Stimulated activated CD8-positive, alpha-beta memory T cell treated with anti-CD3 and anti-CD28 coated beads, Interleukin-15, amount 100 ng/mL, for 4 hours (primary cell): ENCODE measurements at places on chromosomes 1 and 21.

DNA sequence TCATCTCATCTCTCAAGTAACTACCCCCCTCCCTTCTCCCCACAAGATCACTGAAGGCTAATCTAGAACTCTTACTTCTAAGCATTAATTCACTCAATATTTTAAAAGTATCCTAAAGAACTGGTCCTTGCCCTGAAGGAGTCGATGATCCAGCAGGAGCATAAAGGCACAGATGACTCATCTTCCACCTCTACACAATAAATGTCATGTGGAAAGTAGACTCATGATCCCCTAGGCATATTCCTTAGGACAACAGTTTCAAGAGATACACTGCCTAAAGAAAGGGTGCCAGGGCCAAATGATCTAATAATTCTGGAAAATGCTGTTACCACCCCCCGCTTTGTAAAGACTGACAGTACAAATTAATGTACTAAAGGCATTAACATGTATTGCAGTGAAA lies 85.8 kb upstream of the DIRAS3 start:
- DNase-seq = no peak

DNA sequence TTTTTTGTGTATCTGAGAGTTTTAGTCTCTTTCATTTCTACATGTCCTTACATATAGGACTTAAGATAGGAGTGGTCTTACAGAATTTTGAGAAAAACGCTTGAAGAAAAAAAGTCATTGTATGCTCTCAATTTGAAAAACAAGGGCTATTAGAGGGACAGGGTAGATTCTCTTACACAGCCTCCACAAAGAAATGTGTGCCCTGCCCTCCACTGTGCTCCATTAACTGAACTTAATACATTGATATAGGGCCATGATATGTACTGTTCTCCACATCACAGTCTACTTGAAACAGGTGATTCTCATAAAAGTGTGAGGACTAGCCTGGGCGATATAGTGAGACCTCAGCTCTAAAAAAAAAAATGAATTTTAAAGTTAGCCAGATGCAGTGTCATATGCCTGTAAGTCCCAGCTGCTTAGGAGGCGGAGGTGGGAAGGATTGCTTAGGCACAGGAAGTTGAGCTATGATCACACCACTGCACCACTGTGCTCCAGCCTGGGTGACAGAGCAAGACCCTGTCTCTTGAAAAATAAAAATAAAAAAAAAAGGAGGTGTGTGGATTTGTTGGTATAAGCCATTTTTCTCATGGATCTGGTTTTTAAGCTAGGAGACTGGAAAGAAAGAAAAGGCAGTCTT lies 77.0 kb downstream of the HMCN1 start:
- DNase-seq = no peak

DNA sequence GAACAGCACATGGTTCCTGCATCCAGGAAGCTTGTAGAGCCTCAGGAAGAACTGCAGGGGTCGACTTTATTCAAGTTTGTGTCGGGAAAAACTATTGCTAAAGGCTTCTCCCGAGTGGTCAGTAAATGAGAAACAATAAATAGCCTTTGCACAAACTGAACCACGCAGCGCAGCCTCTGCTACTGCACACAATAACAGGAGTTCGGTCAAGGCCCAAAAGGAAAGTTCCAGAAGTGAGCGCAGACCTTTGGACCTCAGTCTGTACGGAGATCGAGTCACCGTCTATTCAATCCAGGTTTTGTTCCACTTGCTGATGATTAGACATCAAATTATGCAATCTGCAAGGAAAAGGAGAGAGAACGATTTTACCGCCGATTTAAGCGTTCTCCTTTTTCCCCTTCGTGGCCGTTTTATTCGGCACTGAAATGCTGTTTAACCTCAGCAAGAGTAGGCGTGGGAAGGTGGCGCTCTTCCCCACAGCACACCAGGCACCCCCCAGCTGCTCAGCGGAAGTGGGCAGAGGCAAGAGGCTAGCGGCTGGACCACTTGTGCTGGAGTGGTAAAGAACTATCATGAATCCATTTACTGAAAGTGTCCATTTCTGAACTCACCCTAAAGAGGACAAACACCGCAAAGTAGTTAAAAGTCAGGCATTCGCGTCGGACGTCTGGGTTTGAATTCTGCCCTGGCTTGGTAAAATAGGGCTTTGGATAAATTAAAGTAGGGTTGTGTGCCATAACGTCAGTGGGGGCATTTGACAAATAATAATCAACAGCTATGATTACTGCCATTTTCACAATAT lies 6.1 kb upstream of the LHX8 start:
- DNase-seq = no peak

DNA sequence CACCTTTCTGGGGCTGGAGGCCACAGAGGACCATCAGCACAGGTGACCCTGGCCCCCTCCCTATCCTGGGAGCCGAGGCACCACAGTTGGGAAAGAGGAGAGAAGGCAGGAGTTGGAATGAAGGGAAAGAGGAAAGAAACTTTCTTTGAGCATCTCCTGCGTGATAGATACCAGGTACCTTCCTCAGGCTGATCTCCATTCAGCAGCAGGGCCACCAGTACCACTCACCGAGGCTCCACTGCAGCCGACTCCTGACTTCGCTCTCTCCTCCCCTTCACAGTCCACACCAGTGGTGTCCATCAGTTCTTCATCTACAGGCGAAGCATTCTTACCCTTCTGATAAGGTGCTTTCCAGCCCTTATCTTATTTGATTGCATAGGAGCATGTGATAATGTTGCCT lies 55.3 kb downstream of the LGR6 start:
- DNase-seq = no peak

GRCh38 chr1:205998457-205999241 lies 4.5 kb downstream of the RAB7B start:
- no peak for DNase-seq

GRCh38 chr1:57167997-57168396 lies 202.2 kb upstream of the C8B start:
- DNase-seq = no peak

DNA sequence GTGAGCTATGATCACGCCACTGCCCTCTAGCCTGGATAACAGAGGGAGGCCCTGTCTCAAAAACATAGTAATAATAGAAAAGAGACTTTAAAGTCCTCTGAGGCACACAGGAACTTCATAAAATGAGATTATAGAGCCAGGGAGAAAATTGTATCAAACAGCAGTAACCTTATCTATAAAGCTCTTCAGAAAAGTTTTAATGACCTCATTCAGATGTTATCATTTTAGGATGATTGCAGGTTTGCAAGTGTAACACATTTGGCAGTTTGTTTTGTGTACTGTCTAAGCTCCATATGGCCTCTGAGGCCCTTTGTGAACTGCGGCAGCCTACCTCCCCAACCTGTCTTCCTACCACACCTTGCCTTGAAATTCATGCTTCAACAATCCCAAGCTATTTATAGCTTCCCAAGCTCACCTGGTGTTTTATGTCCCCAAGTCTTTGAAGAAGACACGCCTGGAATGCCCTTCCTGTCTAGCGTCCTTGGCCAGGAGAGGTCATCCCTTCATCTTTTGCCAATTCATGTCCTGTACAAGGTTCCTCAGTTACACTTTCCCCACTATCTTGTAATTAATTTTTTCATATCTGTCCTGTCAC lies 8.5 kb upstream of the AKNAD1 start:
- no peak for DNase-seq

- no peak for DNase-seq
Observed at GRCh38 chr1:916173-917075, 7.3 kb upstream of the SAMD11 start.

- DNase-seq = no peak
Observed at GRCh38 chr1:62810420-62811274, 26.7 kb downstream of the ATG4C start.

DNA sequence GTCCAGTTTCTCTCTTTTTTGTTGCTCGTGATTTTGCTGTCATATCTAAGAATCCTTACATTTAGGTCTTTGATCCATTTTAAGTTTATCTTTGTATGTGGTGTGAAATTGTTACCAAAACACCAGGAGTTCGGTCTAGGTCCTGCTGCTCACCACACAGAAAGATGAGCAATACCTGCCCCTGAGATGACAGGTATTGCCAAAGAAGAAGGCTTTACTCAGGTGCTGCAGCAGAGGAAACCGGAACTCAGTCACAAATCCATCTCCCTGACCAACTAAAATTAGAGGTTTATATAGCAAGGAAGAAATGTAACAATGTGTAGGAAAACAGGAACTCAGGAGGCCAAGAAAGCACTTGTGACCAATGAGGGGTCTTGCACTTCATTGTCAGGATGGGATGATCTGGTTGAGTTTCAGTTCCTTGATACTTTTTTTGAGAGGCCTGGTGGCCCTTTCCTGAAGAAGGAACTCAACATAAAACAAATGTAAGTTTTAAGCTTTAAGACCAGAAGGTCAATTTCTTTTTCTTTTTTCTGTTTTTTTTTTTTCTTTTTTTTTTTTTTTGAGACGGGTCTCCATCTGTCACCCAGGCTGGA lies 16.5 kb upstream of the SETDB1 start:
- no peak for DNase-seq

DNA sequence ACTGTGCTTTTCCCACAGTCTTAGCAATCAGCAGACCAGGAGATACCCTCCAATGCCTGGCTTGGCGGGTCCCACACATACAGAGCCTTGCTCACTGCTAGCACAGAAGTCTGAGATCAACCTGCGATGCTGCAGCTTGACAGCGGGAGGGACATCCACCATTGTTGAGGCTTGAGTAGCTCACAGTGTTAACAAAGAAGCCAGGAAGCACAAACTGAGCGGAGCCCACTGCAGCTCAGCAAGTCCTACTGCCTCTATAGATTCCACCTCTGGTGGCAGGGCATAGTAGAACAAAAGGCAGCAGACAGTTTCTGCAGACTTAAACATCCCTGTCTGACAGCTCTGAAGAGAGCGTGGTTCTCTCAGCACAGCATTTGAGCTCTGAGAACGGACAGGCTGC lies 33.4 kb downstream of the MNDA start:
- DNase-seq = no peak

GRCh38 chr1:22471610-22472009 lies 20.0 kb downstream of the ZBTB40 start:
- no peak for DNase-seq

GRCh38 chr1:235579891-235580290 lies 69.7 kb downstream of the GNG4 start:
- no peak for DNase-seq
